ENCODE measurements at places on chromosomes 16 and 17.

- no peak for DNase-seq
Measured at GRCh38 chr17:54888981-54889380, 11.7 kb upstream of the TOM1L1 start.

- no peak for DNase-seq
Measured at GRCh38 chr17:32103476-32104113, 38.7 kb upstream of the RHOT1 start.

- no peak for DNase-seq
Measured at GRCh38 chr17:58332778-58333735, 4.5 kb upstream of the TSPOAP1 start.

DNA sequence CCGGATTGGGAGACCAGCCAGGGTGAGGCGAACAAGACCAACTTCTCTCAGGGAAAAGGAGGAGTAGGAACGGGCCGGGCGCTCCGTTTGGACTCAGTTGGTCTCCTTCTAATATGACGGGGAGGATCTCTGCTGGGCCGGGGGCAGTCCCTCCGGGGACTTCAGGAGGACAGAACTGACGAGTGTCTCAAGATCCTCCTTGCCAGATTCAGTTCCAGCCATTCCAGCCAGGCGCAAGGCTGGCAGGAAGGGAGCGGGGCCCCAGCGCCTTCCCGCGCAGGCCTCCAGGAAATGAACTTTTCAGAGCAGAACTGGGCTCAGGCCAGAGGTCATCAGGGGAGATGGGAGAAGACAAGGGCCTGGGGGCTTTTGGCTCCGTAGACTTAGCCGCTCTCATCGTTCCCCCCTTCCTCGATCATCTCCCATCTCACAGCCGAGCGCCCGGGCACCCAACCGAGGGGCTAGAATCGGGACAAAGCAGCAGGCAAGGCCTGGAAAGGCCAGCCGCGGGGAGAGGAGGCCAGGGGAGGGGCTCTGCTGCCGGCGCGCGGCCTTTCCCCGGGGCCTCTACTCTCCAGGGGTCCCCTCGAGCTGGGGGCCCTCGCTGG is 1.6 kb downstream of the ZNF423 start:
- DNase-seq = no peak

DNA sequence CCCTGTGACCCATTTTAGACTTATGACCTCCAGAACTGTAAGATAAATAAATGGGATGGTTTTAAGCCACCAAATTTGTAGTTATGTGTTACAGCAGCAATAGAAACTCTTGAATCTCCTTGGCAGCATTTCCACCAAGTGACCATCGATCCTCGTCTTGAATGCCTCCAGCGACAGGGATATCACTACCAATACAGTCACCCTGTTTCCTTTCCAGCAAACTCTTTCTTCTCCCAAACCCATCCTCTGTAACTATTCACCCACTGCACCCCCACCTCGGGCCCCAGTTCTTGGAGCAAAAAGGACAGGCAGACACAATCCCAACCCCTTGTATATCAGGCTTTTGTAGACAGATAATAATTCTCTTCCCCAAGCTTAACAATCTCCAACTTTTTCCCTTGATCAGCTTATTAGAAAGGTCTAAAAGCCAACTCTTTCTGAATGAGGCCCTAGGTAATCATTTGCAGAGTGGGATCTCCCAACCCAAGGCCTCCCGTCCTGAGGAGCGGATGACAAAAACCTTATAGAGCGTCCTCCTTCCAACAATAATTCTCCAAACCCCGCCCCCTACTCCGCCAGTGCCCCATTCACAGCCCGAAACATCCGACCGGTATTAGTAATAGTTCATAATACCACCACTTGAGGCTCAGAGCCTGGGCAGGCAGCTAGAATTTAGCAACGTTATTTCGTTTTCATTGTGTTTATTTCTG is 14.7 kb upstream of the PLLP start:
- DNase-seq = no peak

Measured in effector memory CD4-positive, alpha-beta T cell (primary cell).